Left colon (tissue), 2 donors: ENCODE measurements at places on chromosomes 1 and 21. TPM values are rescaled to one million over a fixed set of nuclear protein-coding genes. Genes with fewer than 3 reads are reported as not detected.

- no peak for DNase-seq
These were observed 647.1 kb downstream of the PTPRU start for GRCh38 chr1:29883411-29883832.

DNA sequence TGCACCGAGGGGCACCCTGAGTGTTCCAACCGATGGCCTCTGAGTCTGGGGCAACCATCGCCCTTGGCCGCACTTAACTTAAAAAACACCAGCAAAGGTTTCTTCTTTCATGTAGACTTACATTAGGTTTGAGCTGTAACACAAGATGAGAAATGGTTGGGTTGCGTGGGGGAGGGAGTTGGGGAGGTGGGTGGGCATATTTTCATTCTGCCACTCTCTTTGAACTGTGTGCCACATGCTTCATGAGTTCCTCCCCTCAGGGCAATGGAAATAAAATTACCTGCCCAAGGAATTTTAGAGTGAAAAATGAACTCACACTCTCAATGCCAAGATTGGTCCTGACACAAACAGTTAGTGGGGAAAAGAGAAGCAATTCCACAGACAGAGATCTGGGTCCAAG lies 430.1 kb upstream of the USP24 start:
- DNase-seq = no peak

GRCh38 chr1:109213824-109214693 lies at the start of gene SARS1:
SARS1 (plus strand) TSS chr1:109213918; CDS start chr1:109213993, 75 bp downstream.
- DNase-seq = peak; percentile 91

DNA sequence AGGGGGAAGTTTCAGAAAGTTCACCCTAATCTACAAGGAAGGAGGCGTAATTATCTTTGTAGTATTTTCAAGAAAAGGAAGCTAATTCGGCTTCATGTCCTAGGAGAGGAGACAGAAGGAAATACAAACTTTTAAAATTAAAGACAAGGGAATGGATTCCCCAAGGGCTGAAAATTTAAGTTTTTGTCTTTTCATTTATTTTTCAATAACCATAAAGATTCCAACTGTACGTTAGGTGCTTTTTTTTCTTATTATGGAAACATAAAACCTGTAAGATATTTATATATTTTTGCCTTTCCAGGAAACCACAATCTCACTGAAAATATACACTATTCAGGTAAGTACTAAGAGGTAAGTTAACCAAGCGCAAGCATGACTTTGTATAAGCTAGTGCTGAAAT lies at the start of gene OR2M3:
TSS of gene OR2M3 (plus strand) at position 301 of the 400 bp plus-strand sequence. CDS start 5,803 bp downstream, outside the sequence.
- no peak for DNase-seq

DNA sequence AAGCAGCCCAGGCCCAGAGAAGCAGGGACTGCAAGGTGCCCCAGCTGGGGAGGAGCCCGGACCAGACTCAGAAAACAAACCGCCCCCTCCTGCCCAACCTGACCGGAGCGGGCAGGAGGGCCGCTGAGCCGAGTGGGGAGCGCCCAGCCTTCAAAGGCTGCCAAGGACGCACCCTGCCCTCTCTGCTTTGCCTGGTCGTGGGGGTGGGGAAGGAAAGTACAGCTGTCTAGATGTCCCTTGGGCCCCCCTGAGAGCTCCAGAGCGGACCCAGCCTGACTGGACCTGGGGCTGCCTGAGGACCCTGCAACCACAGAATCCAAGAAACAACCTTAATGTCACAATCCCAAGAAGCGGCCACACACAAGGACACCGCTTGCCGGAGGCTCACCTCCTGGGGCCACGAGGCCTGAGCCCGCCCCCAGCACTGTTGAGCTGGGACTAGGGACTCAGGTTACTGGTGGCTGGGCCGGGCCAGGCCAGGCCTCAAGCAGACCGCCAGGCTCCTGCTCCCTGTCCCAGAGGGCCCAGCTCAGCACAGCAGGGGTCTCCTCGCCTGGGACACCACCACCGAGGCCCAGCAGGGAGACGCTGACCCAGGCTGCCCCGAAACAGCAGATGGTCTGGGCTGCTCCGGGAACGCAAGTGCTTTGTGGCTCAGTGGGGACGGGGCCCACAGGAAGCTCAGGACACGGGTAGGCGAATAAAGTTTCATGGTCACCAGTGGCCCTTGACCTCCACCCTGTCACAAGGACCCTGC lies 1.4 kb downstream of the DVL1 start:
- DNase-seq = peak; percentile 77

DNA sequence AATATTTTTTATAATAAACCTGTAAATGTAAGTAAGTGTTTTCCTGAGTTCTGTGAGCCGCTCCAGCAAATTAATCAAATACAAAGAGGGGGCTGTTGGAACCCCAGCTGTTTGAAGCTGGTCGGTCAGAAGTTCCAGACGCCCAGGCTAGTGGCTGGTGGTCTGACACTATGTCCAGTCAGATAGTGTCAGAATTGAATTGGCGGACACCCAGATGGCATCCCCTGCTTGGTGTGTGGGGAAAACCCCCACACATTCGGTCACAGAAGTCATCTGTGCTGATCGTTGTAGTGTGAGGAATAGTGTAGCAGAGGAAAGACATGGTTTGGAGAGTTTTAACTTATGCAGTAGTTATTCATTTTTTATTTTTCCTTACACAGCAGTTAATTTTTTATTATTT lies 32.4 kb downstream of the TBCE start:
- DNase-seq = no peak

DNA sequence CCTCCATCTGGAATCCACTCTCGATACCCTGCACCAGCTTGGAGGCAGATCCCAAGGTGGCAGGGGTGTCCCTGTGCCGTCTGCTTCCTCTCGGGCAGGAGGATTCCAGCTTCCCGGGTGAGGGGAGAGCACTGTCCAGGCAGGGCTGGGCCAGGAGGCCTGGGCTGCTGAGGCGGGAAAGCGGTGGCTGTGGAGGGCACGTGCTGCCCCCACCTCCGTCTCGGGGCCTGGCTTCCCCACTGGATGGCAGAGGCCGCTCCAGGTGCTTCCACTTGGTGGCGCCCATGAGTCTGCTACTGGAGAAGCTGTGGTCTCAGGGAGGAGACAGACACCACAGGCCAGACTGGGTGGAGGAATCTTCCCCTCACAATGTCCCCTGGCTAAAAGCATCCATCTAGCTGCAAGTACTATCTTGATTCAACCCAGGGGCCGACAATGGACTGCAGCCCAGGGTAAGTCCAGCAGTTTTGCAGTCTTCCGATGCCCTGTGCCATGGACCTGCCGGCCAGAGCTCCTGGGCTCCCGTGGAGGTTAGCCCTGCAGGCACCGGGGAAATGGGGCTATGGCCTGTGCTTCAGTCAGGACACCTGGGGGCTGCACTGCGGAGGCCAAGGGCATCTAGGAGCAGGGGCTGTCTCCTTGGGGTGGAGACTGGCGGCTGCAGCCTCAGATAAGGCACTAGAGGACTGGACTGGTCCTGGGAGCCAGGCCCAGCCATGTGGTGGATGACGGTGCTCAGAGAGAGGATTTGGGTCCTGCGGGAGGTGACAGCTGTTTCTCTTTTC lies 41.3 kb upstream of the EIF4G3 start:
- DNase-seq = peak; percentile 48

DNA sequence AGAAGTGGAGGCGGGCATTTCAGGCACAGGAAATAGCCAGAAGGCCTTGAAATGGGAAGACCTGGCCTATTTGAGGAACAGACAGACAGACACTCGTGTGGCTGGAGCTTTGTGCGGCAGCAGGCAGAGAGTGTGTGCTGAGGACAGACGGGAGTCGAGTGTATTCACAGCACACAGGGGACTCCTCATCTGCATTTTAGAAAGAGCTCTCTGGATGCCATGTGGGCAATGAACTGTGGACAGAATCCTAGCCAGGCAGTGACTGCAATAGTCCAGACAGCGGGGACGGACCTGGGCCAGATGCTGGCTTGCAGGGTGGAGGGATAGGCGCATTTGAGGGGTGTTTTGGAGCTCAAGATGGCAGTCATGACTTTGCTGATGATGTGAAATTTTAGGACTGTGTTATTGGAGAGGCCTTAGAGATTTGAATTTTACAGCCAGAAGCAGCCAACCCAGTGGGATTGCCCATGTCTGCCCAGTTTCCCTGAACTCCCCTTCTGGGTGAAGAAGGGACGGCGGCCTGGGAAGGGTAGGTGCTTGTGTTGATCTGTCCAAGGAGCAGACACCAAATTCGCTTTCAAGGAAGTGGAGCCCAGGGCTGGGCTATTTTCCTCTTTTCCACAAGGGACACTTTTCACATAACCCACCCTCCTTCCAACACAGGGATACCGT lies 43.7 kb downstream of the CHAF1B start:
- DNase-seq = no peak

- DNase-seq = no peak
These were observed 109.4 kb downstream of the NAV1 start for GRCh38 chr1:201648066-201648906.

- DNase-seq = no peak
These were observed 155.6 kb upstream of the NBPF11 start for GRCh38 chr1:148307583-148308185.

DNA sequence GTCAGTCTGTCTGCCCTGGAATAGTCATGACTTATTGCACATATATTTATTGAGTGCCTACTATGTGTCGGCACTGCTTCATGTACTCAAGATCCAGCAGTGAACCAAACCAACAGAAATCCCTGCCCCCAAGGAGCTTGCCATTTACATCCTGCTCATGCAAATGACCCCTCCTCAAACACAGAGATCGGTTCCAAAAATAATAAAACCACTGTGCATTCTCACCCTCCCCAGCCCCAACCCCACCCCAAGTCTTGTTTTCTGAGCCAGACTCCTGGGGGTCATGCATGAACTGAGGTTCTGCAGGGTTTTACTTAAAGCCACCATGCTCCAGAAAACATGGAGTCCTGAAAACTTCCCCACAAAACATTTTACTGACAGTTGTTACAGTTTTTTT lies 61.9 kb downstream of the KIAA0040 start:
- no peak for DNase-seq

GRCh38 chr1:53343831-53344668 lies 16.2 kb upstream of the LRP8 start:
- DNase-seq = no peak

Gene TLCD4
- 64.4 TPM for total RNA-seq

Gene RGSL1
- not detected for total RNA-seq
